ENCODE measurements at places on chromosomes 1 and 21. TPM values are rescaled to one million over a fixed set of nuclear protein-coding genes. Genes with fewer than 3 reads are reported as not detected.

F13B gene
- total RNA-seq = 1.3 TPM

KLHDC9 gene
- total RNA-seq = not detected

OR2M3 gene
- total RNA-seq = not detected

MATN1 gene
- not detected for total RNA-seq

ESPN gene
- not detected for total RNA-seq

AKR7A2 gene
- total RNA-seq = 83.3 TPM

TDRD5 gene
- total RNA-seq = not detected

DNA sequence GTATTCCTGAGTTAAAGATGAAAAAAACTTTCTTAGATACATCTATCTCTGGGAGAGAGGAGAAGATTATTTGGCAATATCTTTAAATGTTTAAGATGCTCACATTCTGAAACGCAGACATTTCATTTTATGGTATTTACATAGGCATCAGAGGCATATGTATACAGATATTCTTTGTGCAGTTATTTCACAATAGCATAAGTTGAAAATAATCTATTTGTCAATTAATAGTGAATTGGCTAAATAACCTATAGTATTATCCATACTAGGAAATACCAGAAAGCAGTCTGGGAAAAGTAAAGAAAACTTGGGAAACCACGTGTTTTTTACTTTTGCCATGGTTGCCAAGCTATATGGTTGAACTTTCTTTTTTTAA lies 35.9 kb downstream of the GLUL start:
- DNase-seq = no peak

DNA sequence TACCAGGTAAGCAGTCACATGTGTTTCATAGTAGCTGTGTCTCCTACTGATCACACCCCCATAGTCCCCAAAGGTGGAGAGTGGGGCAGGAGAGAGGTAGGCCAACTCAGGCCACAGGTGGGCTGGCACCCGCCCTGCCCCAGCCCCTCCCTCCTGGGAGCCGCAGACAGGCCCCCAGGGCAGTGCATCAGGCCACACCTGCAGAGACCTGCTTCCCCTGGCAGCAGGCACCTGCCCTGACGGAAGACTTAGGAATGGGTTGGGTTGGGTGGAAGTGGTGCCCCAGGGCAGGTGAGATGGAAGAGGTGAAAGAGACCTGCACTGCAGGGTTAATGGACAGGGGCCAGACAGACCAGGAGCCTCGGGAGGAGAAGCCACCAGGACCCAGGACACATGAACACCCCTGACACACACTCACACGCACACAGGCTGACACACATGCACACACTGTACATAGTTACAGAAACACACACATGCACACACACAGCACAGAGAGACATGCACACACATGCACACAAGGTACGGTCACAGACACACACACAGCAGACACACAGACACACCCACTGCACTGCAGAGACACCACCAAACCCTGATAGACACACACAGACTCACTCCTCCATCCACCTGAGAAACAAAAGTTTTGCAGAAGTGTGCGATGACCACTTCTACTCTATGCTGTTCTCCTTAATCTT lies 1.7 kb upstream of the COL18A1 start:
- no peak for DNase-seq

- DNase-seq = peak; percentile 67
These were observed 86.2 kb downstream of the NGF start for GRCh38 chr1:115251856-115252255.

DNA sequence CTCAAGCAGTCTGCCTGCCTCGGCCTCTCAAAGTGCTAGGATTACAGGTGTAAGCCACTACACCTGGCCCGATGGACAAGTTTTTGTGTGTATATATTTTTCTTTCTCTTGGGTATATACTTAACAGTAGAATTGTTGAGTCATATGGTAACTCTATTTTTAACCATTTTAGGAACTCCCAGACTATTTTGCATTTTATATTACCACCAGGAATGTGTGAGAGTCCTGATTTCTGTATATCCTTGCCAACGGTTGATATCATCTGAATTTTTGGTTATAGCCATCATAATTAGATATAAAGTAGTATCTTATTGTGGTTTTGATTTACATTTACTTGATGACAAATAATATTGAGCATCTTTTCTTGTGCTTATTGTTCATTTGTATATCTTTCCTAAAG lies 20.7 kb downstream of the FNBP1L start:
- no peak for DNase-seq

GRCh38 chr1:204915861-204916495 lies 45.3 kb downstream of the NFASC start:
- DNase-seq = no peak
